ENCODE measurements at places on chromosomes 16 and 17. TPM values are rescaled to one million over a fixed set of nuclear protein-coding genes. Genes with fewer than 3 reads are reported as not detected.

GRCh38 chr16:14278749-14279148 is 207.6 kb downstream of the MRTFB start:
- no peak for DNase-seq

The AOC3 gene
- total RNA-seq = 1.8 TPM

The KCNJ12 gene
- total RNA-seq = not detected

DNA sequence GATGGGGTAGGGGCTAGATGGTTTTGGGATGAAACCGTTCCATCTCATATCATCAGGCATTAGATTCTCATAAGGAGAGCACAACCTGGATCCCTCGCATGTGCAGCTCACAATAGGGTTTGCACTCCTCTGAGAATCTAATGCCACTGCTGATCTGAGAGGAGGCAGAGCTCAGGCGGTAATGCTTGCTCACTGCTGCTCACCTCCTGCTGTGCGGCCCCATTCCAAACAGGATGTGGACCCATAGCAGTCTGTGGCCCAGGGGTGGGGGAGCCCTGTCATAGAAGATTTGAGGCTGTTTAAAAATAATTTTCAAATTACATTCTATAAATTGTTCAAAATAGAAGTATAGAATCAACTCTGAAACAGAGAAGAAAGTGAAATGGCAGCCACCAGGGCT is 50.8 kb downstream of the PHKB start:
- no peak for DNase-seq

GRCh38 chr17:78960928-78961327 is 18.8 kb downstream of the LGALS3BP start:
- no peak for DNase-seq

The ANKRD40CL gene
- not detected for total RNA-seq

GRCh38 chr17:51873302-51873701 is 285.2 kb downstream of the CA10 start:
- no peak for DNase-seq

DNA sequence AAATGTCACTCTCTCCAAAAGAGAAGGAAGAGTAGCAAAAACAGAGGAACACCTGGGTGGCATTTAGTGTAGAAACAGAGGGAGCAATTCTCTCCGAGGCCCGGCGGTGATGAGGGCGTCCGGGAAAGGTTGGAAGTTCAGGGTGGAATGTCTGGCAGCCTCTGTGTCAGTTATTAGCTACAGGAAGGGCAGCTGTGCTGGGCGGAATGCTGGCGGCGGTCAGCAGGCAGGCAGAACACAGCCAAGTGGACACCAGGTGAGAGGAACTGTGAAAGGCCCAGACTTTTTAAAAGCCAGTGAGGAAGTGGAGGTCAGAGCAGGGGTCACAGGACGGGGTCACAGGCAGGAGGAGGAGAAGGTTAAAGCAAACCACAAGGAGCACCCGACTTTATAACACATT is 238.1 kb downstream of the NTN1 start:
- no peak for DNase-seq

The RASD1 gene
- total RNA-seq = 6.6 TPM

The HOXB6 gene
- 0.33 TPM for total RNA-seq

DNA sequence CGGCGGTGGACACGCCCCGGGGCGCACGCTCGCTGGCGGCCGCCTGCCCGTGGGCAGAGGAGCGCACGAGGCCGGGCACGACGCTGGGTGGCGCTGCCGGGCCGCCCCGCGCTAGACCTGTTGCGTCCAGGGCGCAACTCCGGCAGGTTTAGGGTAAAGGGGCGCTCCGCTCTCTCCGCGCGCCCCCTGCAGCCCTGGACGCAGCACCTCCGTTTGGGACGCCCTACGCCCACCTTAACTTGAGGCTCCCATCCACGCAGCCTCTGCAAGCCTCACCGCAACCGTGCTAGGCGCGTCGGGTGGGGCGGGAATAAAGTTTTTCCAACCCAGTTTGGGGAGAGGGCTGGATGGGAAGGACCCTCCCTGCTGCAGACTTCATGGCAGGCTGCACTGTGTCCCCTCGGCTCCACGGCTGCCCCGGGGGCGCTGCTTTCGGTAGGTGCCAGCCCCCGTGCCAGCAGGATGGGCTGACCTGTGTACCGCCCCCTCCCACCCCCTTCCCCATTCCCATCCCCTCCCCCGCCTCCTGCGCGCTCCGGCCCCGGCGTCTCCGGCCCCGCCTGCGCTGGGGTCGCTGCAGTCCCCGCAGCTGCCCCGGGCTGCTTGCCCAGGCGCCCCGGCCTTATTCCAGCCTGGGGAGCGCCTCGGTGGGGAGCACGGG is at the start of gene SYT17:
Gene SYT17 (plus strand): TSS at position 531 of the 661 bp plus-strand sequence. CDS start 407 bp downstream, outside the sequence.
- DNase-seq = peak; percentile 83

GRCh38 chr17:16474012-16474725 is 17.8 kb downstream of the LRRC75A start:
- no peak for DNase-seq

DNA sequence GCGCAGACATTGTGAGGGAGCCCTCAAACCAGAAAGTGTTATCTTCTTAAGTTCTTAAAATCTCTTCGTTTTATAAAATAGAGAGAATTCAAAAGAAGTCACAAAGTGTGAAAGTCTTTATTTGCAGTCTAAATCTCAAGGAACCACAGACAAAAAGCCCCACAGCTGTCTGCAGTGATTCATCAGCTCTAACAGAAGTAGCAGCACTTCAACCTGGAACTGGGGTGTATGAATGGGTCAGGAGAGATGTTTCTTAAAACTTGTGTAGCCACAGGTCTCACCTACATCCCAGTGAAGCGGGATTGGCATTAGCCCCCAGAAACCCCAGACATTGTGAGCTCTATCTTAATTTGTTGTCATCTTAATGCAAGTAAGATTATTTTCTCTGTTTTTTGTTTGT is 61.1 kb downstream of the CDYL2 start:
- DNase-seq = peak; percentile 52

The CCDC154 gene
- 1.3 TPM for total RNA-seq

- DNase-seq = peak; percentile 63
These were observed 74.5 kb upstream of the PMFBP1 start for GRCh38 chr16:72246423-72246822.

The MED1 gene
- 73.0 TPM for total RNA-seq

- DNase-seq = no peak
These were observed 133.9 kb downstream of the SOCS1 start for GRCh38 chr16:11121914-11122692.

DNA sequence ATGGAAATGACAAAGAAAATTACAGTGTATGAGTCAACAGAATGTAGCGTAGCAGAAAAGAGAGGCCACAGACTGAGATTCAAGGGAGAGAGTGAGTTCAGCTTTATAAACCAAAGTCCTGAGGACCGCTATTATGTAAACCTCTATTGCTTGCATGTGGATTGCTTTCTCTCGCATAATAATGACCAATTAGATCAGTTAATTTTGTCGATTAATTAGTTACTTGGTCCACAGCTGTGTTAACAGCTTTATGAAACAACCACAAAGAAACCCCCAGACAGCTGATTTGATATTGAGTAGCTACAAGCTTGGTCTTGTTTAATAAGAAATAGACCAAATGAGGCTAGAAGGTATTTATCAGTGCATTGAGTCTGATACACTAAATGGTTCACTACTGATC is 291.8 kb upstream of the ERCC4 start:
- DNase-seq = no peak

- no peak for DNase-seq
These were observed 15.0 kb upstream of the MT4 start for GRCh38 chr16:56549744-56550385.

The FBXW10 gene
- total RNA-seq = 0.09 TPM

The C16orf92 gene
- not detected for total RNA-seq

- DNase-seq = peak; percentile 92
These were observed 82.0 kb upstream of the ALOX12 start for GRCh38 chr17:6913608-6914443.

DNA sequence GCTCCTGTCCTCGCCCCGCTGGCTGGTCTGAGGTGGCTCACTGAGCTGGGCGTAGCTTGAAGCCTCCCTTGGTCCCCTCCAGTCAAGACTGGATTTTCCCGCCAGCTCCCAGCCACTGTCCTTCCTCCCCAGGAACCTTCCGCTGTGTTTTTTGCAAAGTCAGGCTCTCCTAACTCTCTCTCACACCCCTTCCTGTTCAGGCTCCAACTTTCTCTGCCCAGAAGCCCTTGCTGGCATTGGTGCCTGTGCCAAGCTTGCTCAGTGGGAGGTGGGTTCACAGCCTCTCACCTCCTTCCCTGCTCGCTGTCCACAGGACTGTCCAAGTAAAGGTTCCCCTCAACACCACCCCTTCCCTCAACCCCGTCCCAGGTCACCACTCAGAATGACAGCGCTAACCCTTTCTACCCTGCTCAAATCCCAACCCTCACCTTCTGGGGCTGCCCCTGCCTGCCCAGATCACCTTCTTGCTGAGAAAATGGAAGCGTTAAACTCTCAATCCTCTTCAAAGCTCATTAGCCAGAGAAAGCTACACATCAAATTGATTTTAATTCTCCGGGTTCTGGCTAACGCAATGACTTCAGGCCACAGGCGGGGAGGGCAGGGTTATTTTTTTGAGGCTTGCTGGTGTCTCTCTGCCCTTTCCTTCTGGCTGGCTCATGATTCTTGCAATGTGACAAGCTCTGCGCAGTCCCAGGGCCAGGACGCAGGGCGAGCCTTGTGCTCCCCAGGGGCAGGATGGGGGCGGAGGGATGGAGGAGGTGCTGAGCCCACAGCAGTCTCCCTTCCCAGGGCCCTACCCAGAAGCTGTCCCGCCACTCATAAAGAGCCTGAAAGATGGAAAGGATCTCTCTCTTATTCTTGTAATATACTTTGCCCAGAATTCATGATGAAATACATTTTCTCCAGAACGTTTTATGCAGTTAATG is 357.2 kb upstream of the TNRC6C start:
- DNase-seq = no peak

- DNase-seq = no peak
These were observed 19.3 kb downstream of the PHKB start for GRCh38 chr16:47480410-47480809.

The PRDM7 gene
- not detected for total RNA-seq

The KRTAP16-1 gene
- total RNA-seq = not detected

- DNase-seq = no peak
These were observed 144.0 kb upstream of the TBX2 start for GRCh38 chr17:61255647-61256046.

The CDC42EP4 gene
- total RNA-seq = 0.95 TPM

DNA sequence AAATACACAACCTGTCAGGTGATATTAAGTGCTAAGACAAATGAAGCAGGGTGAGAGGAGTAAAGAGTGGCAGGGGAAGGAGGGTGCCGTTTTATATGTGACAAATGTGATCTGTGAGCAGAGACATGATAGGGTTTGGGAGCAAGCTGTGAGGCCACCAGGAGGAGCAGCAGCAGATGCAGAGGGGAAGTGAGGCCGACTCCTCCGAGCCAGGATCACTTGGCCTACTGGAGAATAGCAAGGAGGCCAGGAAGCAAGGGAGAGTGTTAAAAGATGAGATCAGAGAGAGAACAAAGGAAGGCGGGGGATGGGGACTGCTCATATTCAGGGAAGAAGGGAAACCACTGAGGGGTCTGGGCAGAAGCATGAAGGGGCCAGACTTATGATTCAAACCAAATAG is 129.4 kb downstream of the TANGO6 start:
- DNase-seq = no peak

DNA sequence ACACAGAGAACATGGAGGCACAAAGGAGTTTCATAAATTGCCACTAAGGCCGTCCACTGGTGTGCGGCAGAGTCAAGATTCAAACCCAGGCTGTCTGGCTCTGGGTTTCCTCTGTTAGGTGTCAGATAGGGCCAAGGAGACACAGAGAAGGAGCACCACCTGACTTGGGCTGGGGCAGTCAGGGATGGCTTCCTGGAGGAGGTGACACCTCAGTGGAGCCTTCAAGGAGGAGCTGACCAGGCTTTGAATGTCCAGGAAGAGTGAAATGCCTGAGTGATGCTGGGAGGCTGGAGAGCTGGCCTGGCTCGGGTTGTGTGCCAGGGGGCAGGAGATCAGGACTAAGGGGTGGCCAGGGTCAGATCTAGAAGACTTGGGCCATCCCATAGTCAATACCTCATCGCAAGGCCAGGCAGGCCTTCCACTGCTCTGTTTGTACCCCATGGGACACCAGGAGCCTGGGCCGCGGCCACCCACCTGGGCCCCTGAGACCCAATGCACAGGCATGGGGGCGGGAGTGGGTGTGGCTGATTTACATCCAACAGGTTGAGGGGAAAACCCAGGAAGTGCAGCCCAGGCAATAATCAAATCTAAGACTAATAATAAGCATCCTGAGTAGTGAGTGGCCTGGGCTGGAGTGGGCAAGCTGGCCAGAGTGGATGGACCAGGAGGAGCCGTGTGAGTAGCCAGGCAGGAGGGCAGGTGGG is 73.7 kb downstream of the USP22 start:
- no peak for DNase-seq

The ZNF597 gene
- 2.1 TPM for total RNA-seq

- peak; percentile 93 for DNase-seq
These were observed 2.3 kb upstream of the ACTG1 start for GRCh38 chr17:81514739-81515529.

The CLEC19A gene
- total RNA-seq = not detected

The DHRS7C gene
- total RNA-seq = not detected

The GAS7 gene
- 0.21 TPM for total RNA-seq

DNA sequence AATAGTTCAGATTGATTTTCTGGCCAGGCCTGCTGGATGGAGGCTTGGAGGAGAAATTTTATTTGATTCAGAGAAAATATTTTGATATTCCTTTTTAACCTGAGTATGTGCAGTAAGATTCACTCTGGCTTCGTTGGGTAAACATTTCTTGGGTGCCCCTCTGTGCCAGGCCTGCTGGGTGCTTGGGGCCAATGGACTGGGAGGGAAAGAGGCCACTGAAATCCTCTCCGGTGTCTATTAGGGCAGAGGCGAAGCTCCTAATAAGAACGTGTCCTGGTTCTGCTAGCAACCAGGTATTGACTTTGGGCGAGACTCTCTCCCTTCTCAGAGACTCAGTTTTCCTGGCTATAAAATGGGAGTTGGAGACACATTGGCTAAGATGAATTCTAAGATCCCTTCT is 122.5 kb downstream of the CYLD start:
- no peak for DNase-seq

DNA sequence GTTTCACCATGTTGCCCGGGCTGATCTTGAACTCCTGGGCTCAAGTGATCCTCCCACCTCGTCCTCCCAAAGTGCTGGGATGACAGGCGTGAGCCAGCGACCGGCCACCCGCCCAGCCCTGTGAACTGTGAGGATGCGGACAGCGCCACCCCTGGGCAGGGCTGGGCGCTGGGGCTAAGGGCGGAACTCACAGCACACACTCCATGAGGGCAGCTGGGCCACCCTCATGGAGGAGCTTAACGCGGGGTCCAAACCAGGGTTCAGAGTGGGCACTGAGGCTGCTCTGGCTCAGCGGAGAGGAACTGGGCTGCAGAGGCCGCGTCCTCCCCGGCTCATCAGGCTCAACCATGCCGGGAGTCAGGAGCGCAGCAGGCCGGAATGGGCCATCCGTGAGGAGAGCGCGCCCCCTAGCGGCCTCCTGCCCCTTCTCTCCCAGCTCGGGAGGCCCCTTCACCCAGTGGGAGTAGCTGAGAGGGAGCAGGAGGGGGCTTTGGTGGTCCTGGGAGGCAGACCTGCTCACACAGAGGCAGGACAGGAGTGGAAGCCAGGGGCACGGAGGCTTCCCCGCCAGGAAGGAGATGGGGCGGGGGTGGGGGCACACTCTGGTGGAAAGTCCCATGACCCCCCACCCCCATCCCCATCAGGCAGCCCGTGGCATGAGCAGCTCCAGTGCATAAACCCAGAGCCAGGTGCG is 13.8 kb downstream of the CORO7 start:
- DNase-seq = peak; percentile 91

The CCL7 gene
- total RNA-seq = not detected

GRCh38 chr16:77711775-77712174 is 10.5 kb upstream of the NUDT7 start:
- no peak for DNase-seq

The RNF112 gene
- not detected for total RNA-seq

Data from activated CD4-positive, alpha-beta T cell treated with anti-CD3 and anti-CD28 coated beads, Interleukin-2, amount 10 ng/mL, durations not matched to agents 24 days and 14 days (primary cell).